ENCODE measurements at places on chromosomes 12 and 14.
A peak's percentile ranks its signal among the peaks of the same experiment; 100 is the strongest.

GRCh38 chr12:20631711-20632110 is 63.4 kb upstream of the SLCO1C1 start:
- no peak for DNase-seq

- peak; percentile 55 for DNase-seq
These were observed 8.5 kb upstream of the PRKAB1 start for GRCh38 chr12:119659289-119659897.

DNA sequence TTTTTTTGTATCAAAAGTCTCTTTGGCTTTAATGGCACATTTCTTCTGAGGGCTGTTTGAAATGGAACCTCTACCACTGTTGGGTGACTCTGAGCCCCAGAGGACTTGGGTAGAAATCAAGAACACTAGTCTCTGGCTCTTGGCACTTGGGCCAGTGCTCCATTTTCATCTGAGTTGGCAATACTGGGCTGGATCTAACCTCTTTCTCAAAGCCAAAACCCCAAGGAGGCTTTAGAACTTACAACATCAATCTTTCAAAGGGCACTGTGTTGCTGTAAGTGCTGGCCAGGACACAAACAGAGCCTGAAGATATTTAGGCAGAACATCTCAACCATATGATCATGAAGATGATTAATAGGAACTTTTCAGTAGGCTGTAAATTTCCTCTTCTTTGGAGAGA is 34.0 kb upstream of the PLEKHG7 start:
- no peak for DNase-seq

DNA sequence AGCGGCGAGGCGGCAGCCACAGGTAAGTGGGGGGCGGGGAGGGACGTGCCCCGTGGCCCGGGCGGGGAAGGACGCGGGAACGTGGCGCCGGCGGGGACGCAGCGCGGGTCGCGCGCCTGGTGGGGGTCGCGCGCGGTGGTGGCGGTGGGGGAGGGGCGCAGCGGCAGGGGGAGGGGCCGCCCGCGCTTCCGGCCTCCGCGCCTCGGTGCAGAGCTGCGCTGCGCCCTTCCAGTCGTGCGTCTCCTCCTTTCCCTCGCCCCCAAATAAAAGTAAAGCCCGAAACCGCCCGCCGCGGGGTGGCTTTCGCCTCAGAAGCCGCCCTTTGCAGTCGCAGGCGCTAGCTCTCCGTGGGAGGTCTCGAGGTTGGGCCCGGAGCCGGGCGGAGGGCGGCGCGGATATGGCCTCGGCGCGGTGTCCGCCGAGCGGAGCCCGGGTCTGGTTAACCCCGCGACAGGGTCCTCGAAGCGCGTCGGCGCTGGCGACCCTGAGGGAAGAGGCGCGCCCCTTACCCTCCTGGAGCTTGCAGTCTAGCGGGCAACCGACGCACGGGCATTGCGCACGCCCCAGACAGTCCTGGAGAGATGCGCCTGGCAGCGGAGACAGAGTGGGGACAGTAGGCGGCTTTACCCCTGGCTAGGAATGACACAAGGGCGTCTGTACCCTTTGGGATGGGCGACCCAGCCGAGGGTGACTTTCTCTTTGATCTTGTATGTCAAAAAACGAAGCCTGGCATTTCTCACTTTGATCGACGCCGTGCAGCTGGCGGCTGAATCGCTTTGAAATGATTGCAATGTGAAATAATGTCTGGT is 589 bp downstream of the ATF1 start:
- DNase-seq, result peak; percentile 81

DNA sequence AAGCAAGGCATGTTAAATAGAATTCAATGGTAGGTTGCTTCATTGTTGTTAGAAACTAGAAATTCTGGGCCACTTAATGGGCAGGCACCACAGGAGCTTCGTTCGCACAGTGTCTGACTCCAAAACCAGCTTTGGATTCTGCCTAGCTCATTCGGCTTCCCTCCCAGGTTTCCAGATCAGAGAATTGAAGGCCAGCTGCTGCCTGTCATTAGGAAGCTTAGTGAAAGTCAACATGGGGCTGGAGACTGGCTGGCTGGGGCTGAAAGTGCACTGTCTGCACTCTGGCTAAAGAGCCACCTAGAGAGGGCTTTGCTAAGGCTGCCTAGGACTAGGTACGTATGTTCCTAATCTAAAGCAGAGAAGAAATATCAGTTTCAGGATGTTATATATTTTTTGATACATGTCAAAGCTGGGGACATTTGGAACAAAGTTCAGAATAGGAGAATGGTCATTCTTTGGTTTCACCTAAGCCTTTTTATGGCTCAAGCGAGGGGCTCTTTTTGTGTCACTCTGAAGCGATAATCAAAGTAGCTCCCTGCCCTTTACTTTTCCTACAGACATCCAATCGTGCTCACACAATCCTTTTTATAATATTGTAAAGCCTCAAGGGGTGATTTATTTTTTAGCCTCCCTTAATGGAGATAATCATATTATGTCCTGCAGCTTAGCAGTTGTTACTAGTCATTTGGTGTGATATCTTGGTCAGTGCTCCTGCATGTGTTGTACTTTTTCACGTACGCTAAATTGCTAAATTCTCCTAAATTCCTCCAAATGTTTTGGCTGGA is 238.5 kb upstream of the NAV3 start:
- DNase-seq, result no peak

- DNase-seq, result no peak
These were observed 341.9 kb downstream of the C12orf75 start for GRCh38 chr12:105672121-105672975.

- no peak for DNase-seq
These were observed 1.3 kb downstream of the LRP1-AS start for GRCh38 chr12:57146092-57146491.

- peak; percentile 37 for DNase-seq
These were observed 6.2 kb upstream of the ATP6V0A2 start for GRCh38 chr12:123705935-123706334.

DNA sequence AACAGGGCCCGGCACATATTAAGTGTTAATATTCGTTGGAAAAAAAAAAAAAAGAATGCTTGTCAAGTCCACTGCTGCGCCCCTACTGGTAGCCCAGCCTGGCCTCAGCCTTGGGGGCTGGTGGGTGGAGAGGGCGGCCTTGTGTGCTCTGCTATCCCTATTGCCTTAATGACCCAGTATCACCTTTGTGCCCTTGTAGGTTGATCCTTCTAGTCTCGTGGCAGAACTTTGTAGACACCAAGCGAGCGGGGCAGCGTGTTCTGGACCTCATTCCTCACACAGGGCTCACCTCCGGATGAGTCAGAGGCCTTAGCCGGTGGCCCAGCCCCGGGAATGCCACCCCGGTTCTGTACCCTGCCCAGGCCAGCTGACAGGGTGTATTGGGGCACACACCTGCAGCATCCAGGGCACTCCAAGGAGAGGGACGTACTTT is 1.8 kb upstream of the RCOR1 start:
- peak; percentile 45 for DNase-seq

DNA sequence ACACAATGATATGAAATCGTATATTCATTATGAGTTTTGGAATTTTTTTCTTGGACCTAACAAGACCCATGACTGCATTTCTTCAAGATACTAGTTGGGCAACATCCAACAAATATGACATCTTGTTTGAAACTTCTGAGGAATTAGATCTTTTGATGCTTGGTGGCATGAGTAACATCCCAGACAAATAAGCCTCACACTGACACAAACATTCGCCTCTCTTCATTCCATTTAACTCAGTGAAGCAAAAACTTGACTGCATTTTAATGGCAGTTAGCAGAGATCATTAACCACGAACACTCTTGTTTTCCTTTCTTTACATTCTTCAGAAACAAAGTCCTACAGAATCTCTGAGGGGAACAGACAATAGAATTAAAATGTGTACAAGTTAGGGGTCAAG is 758.3 kb downstream of the C12orf50 start:
- no peak for DNase-seq

GRCh38 chr12:82176026-82176425 is 182.2 kb downstream of the CCDC59 start:
- DNase-seq, result no peak

- no peak for DNase-seq
These were observed 5.0 kb downstream of the RNASE9 start for GRCh38 chr14:20555845-20556244.

DNA sequence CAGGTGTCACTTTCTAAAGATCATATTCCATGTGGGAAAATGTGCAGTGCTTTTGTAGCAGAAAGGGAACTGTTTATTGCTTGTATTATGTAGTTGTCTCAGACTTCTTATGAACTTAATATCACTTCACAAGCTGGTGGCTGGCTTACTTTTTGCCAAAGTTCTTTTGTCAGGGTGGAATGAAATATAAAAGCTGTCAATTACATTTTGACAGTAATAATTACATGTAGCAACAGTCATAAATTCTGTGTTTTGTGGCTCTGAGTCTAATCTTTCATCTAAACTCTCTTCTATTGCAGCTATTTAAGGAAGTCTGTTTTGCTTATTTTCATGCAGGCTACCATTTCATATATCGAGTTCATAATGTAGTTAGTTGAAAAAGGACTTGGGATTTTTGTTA is 106.6 kb downstream of the OTOGL start:
- no peak for DNase-seq

DNA sequence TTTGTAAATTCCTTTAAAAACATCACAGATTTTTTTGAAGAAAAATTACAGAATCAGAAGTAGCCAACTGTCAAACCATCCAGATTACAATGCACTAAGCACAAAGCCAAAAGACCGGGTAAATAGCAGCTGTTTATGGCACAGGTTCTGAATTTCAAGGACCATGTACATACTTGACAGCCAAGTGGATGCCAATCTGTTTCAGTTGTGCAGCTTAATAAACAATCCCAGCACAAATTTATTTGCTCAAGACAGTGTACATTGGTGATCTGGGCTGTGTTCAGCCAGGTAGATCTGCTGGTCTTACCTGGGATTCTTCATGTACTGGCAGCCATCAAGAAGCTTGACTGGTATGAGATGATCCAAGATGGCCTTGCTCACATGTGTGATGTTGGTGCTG is 229.8 kb upstream of the FLRT2 start:
- DNase-seq, result no peak

Measured in NB4 (cell line).